ENCODE measurements at places on chromosomes 2 and 18.

- peak; percentile 12 for DNase-seq
Measured at GRCh38 chr2:214881647-214882202, 72.2 kb upstream of the BARD1 start.

DNA sequence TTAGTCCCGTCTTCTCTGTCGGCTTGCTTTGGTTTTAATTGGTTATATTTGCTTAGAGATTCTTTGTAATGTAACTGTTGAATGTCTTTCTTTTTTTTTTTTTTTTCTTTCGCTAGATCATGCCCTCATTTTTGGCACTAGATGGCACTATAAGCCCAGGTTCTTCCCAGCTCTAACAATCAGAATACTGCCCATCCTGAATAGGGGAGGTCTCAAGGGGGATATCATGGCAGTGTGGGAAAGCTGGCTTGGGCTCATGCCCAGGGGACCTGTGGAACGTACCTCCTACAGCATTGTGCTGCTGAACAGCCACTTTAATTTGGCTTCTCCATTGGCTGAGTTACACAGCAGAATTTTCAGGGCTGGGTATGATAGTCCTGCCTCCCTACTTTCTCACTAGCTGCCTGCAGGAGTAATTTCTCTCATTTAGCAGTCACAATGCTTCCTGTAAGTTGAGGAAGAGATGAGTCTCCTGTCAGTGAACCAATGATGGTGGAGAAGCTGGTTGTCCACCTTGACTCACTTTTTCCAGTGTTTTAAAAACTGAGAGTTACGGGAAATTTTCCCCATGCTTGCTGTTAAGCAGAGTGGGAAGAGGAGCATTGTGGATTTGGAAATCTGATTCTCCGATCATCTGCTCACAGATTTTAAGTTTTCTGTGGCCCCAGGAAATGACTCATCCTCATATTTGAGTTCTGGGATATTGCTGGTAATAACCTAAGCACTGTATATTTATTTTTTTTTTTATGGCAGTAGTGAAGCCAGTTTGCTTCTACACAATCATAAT is 47.2 kb downstream of the RAD51AP2 start:
- peak; percentile 0 for DNase-seq

DNA sequence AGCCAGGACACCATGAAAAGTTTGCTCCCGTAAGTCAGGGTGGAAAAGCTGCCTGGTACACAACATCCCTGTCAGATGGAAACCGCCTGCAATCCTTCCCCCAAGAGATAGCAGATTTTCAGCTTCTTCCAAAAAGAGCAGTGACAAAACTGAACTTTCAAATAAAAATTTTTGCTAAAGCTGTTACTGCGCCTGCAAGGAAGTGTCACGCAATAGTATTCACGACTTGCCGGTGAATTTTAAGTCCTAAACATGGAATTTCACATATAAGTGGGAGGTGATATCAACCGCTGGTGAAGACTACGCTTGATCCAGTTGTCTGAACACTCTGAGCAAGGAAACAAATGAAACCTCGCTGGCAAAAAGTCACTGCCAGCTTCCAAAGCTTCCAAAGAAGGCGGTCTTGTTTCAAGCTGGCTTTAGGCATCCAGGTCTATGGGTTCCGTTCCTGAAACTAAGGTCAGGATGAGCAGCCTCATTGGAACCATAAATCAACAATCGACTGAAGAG is 2.8 kb downstream of the COL6A3 start:
- DNase-seq = no peak

GRCh38 chr2:11865805-11866204 is 119.4 kb downstream of the LPIN1 start:
- DNase-seq = no peak

GRCh38 chr2:231486851-231487596 is 22.7 kb upstream of the NCL start:
- no peak for DNase-seq

GRCh38 chr2:39743269-39743776 is 35.7 kb downstream of the THUMPD2 start:
- DNase-seq = no peak

GRCh38 chr2:173157676-173158293 is 82.1 kb downstream of the MAP3K20 start:
- no peak for DNase-seq

GRCh38 chr18:77666613-77667012 is 417.0 kb downstream of the GALR1 start:
- no peak for DNase-seq

DNA sequence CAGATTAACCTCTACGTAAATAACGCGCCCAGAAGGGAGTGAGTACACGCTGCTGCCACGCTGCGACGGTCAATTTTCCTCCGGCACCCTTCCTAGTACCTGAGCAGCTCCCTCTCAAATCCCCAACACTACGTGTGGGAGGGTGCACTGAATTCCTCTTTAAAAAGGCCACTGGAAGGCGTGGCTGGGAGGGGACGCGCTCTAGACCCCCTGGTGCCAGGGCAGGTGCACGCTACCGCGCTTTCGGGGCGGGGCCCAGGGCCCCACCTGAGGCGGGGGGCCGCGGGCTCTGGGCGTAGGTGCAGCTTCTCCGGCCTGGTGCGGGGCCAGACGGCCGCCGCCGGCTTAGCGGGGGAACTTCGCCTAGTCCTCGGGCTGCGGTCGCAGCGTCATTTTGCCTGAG is 668 bp upstream of the ANKRD12 start:
- DNase-seq = no peak

DNA sequence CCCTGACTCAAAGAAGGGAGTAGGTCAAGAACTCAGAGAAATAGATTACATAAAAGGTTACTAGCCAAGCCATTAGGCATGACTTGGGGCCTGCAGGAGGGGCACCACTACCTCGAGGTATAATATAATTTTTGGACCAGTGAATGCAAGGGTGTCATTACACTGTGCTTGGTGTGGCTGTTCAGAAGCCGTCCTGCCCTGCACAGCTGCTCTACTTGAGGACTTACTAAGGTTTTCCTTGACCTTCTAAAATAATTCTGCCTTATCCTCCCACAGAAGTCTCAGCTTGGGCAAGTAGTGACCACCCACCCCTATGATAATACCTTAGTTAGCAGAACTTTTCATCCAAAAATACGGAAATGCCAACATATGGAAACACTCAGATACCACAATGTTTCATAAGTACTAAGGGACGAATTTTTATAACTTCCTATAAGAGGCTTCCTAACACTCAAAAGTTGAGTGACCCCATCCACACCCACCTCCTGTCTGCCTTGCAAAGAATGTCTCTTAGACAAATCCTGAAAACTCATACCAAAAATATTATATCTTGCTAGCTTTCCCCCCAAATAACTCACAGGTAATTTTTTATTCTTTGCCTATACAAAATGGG is 17.7 kb upstream of the ATG16L1 start:
- no peak for DNase-seq

GRCh38 chr2:64770781-64771334 is 117.1 kb upstream of the SERTAD2 start:
- peak; percentile 97 for DNase-seq

DNA sequence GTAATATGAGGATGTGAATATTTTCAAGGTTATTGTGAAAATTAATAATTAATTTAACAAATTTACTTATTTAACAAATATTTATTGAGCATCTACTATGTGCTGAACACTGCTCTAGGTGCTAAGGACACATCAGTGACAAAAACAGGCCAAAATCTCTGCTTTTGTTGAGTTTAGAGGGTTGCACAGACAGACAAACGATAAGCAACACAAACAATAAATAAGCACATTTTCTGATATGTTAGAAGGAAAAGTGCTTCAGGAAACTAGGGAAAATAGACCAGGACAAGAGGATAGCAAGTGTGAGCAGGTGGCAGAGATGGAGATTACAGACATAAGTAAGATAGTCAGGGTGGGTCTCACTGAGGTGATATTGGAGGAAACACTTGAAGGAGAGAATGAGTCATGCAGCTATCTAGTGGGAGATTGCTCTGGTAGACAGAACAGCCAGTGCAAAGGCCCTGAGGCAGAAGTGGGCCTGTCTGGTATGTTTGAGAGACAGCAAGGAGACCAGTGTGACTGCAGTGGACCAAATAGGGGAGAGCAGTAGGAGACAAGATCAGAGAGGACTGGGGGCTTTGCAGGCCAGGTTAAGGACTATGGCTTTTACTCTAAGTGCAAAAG is 38.3 kb downstream of the SFXN5 start:
- no peak for DNase-seq

GRCh38 chr2:239819091-239819973 is 205.8 kb downstream of the NDUFA10 start:
- no peak for DNase-seq

- no peak for DNase-seq
Measured at GRCh38 chr2:28282861-28283646, 109.6 kb upstream of the FOSL2 start.

DNA sequence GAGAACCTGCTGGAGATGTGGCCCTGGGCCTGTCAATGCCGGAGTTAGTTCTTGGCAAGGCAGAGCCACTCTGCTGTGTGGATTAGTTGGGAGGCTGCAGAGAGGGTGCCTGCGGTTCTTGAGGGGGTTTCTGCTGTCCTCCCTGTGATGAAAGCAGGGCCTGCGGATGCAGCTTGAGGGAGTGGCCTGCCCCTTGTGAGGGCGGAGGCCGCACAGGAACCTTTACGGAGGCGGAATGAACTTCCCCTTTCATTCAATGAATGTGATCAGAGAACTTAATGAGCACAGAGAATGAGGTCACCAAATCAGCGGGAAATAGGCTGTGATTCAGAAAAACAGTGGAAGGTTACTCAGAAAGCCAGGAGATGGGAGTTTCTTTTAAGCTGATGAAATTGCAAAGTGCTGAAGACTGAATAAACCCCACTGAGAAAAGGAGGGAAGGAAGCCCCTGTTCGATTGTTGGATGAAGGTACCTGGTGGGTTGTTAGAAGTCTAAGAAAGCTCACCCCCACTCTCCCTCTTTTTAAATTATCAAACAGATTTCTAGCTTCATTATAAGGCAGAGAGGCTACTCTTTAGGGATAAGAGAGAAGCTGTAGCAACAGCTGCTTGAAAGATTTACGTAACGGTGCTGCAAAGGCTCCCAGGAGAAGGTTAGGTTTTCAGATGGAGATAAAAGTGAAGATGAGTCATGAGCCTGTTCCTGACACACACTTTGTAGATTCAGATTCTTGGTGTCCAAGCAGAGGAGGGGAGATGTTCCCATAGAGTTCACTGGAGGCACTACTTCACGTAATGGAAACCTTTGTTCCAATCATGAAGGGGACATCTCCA is 47.4 kb downstream of the VWA3B start:
- DNase-seq = no peak

- no peak for DNase-seq
Measured at GRCh38 chr18:3126457-3127097, 93.2 kb downstream of the MYOM1 start.

DNA sequence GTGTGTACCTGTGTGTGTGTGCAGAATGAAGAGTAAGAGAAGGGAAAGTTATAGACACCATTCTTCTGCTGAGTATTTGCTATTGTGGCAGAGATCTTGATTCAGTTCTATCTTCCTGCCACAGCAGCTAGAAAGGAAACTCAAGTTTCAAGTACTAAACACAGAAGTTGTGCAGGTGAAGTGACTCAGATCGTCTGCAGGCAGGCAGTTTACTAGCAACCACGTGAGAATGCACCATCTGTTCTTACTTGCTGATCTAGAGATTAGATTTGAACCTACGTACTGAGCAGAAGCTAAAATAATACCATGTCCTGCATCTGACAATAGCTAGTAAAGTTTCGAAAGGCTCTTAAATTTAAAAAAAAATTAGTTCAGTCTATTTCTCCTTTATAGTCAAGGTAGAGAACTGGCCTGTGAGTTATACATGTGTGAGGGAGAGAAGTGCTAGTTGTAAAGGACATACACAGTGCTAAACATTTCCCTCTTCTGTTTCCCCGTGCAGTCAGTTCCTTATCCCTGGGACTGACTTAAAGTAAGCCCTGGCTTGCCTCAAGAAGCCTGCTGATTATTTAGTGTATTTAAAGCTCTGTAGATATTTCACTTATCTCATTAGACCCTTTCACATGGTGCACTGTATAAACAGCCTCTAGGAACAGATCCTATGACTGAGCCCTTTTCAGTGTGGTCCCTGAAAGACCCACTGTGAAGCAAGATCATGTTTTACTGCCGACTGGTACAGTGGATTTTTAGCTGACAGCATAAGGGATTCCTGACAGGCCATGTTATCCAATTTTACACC is 45.0 kb downstream of the SLC38A11 start:
- DNase-seq = no peak

- DNase-seq = no peak
Measured at GRCh38 chr2:105449076-105449475, 50.2 kb upstream of the FHL2 start.

DNA sequence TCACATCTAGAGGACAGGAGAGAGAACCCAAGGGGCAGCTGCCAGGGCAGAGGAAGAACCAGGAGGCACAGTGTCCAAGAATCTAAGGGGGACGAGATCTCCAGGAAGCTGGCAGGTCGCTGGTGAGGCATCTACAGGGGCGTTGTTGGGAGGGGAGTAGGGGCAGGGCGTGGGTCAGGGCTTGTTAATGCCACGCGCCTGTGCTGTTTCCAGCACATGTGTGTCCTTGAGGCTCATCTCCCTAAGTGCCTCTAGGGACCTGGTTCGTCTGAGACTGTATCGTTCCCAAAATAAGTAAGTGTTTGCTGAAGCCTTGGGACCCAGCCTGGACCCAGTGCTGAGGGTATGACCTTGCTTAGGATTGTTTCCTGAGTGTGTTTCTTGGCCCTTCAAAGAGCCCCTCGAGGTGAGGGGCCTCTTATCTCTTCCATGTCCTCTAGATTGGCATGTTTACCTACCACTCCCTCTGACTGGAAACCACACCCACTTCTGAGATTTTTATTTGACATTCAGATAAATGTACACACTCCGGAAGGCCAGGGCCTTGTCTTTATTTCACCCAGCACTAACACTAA is 22.2 kb downstream of the HK2 start:
- DNase-seq = no peak

DNA sequence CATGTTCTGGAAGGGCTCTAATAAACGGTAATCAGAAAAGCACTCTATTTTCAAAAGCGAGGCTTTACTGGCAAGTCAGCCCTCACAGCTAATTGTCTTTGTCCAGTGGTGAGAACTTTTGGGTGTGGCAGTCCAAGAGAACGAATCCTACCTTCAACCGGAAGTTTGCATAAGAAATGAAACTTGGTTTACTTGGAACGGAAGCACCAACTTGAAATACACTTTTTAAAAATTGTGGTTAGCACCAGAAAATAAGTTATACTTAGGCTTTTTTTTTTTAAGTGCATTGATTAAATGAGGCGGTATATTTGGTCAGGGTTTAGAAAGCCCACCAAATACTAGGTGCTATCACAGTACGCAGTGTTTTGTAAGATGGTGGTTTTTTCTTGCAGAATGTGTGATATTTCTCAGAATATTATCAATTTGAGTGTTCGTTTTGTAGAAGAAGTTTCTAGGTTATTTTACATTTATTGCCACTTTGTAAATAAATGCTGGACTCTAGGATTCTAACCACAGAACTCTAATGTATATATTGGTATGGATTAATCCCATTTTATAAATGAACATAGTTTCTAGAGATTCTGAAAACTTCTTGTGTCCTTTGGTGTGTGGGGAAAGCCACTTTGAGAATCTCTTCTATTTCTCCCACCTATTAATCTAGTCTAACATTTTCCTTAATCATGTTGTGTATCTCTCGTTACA is 1.2 kb downstream of the MYL12A start:
- no peak for DNase-seq

DNA sequence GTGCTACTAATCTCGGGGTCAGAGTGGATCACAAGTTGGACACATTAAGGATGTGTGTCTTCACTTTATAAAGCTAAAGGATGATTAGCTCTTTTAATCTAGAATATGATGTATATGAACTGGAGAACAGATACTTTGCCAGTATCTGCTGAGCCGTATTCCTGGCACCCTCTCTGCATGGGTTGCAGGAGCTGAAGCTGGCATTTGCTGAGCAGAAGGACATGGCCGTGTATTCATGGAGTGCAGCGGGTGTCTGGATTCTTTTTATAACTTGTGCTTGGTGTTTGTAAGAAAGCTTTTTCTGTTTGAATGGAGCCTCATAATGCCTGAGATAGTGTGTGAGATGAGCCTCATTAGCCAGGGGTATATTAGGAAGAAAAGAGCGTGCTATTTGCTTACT is 103.9 kb upstream of the MCFD2 start:
- DNase-seq = no peak

Measured in MG63 (cell line).